ENCODE measurements at places on chromosomes 13 and 19.

DNA sequence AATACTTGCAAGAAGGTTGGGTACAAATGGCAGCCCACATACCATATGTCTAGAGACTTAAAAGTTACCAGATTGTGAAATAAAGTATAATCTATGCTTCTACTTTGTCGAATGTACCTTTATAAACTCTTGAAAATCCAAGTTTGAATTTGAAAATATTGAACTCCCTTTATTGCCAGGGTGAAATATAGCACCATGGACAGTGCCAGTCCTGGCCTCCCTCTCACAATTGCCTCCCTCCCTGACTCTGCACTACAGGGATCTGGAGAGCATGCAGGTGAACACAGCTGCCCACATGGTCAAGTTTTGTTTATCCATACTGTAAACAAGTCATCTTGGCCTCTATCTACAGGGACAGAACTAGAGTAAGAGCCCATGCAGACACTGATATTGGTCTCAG lies 394.1 kb upstream of the SLITRK6 start:
- DNase-seq, result no peak

GRCh38 chr13:32882691-32883090 lies 133.5 kb upstream of the KL start:
- no peak for DNase-seq

DNA sequence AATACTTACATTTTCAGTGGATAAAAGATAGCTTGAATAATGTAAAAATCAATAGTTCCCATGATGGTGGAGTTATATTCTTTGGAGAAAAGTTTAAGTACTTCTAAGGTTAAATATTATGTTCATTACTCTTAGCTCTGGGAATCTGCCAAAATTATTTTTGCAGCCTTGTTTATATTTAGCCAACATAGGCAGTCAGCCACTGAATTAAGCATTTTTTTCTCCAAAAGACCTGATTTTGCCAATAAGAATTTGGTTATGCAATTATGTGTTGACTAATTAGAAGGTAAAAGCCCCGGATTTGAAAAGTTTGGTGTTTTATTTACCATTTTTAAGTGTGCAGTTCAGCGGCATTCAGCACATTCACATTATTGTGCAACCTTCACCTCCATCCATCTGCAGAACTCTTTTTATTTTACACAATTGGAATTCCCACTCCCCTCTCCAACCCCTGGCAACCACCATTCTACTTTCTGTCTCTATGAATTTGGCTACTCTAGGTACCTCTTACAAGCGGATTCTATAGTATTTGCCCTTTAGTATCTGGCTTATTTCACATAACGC lies 90.1 kb upstream of the C1QTNF9B start:
- no peak for DNase-seq

DNA sequence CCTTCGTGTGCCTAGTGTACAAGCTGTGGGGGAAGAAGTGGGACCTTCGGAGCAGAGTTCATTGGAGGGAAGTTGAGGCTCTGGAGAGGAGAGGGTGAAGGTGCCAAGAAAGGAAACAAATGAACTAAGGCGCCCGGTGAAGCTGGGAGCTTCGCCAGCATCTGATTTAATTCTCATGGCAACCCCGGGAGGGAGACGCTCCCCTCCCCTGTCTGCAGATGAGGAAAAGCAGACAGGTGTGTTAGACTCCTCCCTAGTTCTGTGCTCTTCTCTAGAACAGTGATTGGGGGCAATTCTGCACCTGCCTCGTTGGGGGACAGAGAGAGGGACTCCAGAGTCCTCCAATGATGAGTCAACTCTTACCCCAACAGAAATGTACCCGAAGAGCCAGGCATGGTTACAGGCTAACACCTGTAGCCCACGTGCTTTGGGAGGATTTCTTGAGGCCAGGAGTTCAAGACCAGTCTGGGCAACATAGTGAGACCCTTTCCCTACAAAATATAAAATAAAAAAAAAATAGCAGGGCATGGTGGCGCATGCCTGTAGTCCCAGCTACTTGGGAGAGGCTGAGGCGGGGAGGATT lies 4.2 kb downstream of the SSC5D start:
- DNase-seq, result no peak

DNA sequence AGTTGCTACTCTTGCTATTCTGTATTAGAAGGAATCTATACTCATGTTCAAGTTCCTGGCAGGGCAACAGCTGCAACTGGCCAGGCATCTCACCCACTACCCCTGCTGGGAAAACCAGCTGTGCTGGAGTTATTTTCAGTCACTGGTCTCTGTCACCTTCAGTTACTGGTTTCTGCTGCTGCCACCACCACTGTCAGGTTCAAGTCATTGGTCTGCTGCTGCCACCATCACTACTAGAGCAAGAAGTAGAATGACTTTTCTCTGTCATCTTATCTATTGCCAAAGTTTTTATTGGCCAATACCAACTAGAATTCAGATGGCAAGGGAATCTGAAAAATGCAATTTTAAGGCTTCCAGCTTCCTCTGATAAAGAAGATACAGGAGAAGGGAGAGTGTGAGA lies 1615.2 kb downstream of the OLFM4 start:
- no peak for DNase-seq

DNA sequence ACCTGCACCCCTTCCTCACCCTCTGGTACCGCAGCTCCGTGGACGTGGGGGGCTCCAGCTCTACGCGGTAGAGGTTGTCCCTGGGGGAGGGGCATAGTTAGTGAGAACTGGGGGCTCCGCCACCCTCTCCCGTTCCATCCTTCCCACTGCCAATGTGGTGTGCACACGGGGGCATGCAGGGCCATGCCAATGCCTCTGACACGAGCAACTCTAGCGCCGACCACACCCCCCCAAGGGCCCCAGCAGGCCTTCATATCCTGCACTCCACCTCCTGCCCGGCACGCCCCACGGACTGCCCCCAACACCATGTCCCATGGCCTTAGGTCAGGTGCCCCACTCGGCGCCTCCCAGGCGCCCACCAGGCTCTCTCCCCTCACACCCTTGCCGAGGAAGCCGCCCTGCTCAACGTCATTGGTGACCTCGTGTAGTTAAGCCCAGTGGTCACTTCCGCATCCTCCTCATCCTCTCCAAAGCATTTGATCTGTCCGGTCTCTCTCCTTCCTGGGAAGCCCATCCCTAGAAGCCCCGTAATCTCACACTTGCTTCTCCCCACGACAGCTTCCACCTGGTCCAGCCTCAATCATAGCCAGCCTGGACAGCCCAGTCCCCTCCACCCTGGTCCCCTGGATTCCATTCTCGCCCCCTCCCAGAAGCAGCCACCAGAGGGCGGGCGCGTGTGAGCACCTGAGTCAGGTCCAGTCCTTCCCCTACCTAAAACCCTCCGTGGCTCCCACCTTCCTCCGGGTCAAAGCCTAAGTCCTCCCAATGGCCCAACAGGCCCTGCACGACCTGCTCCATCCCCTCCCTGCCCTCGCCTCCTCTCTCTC lies 2.1 kb downstream of the SEMA6B start:
- peak; percentile 41 for DNase-seq

- DNase-seq, result peak; percentile 56
Observed at GRCh38 chr19:56476651-56477428, at the start of gene ZNF667. TSS of gene ZNF667 (minus strand) at chr19:56477345. CDS start at chr19:56462370, 14,975 bp downstream.

GRCh38 chr13:42392716-42393572 lies 121.0 kb downstream of the AKAP11 start:
- DNase-seq, result peak; percentile 40

- DNase-seq, result no peak
Observed at GRCh38 chr13:100454876-100455275, 133.7 kb downstream of the GGACT start.

GRCh38 chr19:16928916-16929315 lies 40.1 kb downstream of the F2RL3 start:
- DNase-seq, result no peak

DNA sequence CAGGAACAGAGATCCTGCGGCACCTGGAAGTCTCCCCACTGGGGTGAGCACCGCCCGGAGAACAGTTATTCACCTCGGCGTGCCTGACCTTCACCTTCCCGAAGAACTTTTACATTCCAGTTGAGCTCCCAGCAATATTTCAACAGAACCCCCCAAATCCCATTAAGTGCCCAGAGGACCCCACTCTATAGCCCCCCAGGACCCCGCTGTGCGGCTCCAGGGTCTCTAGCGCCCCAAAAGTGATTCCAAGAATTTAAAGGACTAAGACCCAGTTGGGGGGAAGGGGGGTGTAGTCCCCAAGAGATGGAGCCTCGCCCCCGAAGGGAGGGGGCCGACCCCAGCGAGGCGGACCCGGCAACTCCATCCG lies 480 bp downstream of the GPR108 start:
- DNase-seq, result no peak

DNA sequence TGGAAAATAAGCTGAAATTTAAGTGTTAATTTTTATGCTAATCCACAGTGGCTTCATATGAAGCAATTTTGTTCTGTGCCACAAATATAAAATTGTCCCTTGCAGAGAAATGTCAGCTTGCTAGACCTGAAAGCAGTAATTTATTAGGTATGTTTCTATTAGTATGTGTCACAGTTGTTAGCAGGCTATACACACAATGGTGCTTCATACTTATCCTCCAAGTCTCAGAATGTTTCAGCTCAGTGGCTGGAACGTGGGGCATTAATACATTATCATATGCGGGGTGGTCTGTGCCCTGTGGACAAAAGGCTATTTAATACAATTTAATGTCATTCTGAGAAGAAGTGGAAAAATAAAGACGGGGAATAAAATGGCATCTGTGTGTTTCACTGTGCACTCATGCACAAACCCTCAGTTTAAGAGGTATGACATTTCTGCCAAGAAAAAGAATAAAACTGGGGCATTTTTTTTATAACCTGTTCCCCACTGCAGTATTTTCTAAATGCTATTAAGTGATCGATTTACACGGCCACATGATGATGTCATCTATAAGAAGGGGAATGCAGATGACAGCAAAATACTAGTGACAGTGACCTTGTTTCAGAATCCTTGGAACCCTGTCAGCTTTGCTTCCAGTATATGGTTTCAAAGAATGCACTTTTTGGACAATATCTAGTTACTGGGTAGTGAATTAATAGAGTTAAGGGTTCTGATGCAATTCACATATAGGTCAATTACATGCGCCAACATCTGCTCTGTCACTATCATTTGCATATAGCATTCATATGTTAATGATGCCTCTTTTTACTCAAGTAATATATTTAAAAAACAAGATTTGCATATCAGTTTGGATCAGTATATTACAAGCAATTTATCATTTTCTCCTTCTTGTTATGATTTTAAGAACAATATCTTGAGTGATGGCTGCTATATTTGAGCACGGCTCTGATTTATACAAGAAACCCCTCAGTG lies 21.2 kb upstream of the ZNF536 start:
- DNase-seq, result no peak

GRCh38 chr19:11338569-11339253 lies 746 bp downstream of the RAB3D start:
- DNase-seq, result no peak

DNA sequence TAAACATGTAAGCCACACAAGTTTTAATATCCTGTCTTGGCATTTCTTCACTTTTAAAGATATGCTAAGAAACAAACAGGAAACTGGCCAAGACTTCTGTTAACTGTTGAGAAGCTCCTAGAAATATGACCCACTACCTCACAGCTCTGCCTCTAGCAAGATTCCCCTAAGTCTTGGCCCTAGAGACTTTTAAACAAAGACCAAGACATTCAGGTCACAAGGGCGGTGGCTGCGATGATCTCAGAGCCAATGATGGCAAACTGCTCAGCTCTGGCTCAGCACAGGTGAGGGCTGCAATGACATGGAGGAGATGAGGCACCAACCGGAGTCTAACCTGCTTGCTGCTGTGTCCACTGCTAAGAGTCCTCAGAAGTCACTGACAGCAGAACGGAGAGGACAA lies 114.8 kb downstream of the SUCLA2 start:
- DNase-seq, result no peak

DNA sequence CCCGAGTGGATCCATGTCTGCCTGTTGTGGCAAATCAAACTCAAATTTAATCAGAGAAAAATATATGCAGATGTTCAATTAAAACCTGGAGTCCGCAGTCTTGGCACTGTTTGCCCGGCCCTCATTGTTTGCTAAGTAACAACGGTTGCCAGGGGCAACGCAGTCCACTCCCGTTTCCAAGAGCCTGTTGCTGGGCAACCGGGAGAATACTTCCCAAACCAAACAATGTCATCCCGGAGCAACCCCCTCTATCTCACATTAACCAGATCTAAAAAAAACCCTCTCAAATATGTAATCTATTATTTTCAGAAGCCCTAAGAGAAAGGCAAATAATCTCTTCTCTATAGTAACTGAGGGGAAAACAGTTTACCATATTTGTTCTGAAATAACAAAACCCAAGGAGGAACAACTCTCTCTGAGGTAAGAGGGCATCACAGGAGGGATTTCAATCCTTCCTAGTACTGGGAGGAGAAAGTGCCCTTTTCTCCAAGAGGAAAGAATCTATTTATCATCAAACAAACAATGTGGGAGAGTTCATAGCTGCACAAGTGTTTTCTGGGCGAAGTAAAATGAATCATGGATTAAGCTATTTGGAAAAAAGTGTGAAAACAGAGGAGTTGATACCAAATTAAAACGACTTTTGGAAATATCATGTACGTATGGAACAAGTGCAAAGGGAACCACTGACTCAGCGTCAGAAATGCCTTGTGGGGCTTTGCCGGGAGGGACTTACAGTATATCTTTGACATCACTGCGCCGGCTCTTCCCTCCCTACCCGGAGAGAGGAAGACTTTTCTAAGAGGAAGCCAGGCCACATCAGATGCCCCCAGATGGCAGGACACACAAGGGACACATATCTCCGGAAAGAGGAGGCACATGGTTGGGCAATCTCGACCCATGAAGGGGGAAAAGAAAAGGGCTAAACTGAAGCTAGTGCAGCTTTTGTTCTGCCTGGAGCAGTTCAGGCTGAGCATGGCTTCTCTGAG lies 43.3 kb downstream of the RFX2 start:
- no peak for DNase-seq

DNA sequence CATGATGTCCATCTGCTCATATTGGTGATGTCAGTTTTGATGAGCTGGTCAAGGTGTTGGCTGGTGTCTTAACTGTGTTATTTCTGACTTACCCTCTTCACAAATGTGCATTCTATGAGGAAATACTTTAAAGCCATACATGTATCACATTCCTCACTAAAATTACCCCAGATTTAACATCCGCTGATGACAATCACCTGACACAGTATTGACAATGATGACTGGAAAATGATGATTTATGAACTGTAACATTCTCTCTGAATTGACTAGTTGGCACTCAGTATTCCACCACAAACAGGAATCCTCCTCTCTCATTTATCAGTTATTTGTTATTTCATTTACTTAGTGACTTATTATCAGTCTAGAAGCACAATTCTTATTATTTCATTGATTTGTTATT lies 117.3 kb downstream of the ITGBL1 start:
- no peak for DNase-seq

- no peak for DNase-seq
Observed at GRCh38 chr19:1473085-1473851, 5.7 kb downstream of the C19orf25 start.

- DNase-seq, result peak; percentile 79
Observed at GRCh38 chr19:48644839-48645619, 958 bp downstream of the CA11 start.

DNA sequence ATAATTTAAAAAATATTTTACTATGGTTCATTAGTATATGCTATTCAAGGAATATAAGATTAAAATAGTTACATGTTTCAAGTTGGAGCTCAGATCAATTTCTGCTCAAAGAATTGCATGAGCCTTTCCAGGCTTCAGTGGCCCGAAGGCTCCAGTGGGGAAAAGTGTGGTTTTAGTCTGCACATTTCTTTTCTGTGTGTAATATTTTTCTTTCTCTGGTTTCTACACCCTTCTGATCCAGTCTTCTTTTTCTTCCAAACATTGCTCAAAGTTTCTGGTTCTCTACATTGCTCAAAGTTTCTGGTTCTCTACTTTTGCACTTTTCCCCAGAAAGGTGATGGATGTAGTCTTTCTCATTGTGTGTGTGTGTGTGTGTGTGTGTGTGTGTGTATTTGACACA lies 64.7 kb upstream of the OXGR1 start:
- DNase-seq, result no peak
